ENCODE measurements at places on chromosomes 1 and 21.

- no peak for DNase-seq
Measured at GRCh38 chr1:241895013-241895412, 47.0 kb downstream of the EXO1 start.

GRCh38 chr1:31715087-31715872, 11.5 kb upstream of the COL16A1 start:
- no peak for DNase-seq

DNA sequence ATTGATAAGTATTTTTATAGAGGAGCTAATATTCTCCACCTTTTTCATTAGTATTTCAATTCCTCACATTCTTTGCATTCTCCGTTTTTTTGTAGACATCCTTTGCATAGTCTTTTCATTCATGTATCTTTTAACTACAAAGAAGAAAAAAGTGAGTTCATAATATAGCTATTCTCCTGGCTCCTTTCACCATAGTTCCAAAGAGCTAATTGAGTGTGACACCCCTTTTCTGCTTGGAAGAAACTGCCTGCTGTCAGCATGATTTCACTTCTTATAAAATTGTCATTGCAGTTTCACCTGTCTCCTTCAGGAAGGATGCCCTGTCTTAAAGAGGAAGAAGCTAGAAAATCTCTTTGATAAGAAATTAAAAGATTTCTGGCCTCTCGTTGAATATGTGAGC, 991.1 kb downstream of the KCNT2 start:
- DNase-seq, result no peak

DNA sequence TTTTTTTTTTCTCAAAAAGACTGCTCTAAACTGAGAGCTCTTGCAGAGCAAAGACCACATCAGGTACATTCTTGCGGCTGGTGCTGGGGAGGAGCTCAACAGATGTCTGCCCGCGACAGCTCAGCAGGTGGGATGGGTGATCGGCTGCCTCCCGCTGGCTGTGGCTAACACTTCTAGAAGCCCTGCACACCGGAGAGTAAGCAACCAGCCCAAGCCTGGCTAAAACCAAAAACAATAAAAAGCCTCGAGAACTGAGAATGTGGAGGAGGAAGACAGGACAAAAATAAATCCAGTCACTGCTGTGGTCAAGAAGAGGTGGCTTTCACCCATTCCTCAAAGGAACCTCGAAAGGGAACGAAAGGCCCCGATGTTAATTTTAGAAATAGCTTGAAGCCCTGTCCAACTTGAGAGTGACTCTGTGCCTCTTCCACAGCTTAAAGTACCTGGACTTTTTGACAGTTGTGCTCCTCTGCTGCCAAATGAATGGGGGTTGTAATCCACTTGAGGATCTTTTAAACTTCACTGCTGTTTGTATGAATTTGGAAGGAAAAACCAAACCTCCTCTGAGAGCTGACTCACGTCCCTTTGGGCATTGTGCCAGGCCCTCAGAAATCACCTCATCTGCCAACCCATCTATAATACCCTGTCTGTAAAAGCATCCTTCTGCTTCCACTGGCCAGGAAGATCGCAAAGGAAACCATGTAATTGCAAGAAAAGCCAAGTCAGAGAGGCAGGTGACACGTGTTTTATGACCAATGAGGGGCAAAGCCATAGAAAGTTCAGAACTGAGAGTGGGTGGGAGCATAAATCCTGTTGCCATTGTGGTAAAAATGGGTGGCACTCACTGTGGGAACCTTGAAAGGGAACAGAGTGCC, 78.6 kb downstream of the KCNN3 start:
- DNase-seq, result no peak

GRCh38 chr1:30788580-30789387, 31.2 kb upstream of the LAPTM5 start:
- no peak for DNase-seq

DNA sequence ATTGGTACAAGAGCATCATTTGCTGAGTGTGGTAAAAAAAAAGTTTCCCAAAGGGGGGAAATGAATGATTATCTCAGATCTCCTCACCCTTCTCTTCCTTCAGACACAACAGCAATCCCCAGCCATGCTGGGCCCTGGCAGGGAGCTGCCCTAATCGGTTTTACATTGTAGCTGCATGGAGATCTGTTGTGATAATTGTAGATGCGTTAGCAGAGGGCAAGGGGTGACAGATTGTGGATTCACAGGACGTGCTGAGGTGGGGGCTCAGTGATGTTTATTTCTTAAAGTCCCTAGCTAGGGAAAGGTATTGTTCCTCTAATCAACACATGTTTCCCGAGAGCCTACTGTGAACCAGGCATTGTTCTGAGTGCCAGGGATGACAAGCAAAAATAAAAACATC, 304.1 kb downstream of the PBX1 start:
- DNase-seq, result no peak

DNA sequence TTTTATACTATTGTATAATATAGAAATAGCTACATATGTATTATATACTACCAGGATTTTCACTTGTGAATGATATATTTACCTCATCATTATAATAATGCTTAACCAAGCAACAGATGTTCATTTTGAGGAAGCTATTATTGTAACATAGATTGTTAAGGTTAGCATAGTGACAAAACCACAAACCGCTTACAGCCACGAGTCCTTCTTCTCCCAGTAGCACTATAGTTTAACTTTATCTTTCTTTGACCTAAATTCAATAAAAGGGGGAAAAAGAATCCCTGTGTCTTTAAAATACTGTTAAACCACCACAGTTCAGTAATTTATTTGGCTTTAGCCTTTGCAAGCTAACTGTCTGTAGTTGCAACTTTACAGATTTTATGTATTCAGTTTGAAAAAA, 1039.4 kb upstream of the B3GALT2 start:
- DNase-seq, result no peak

- no peak for DNase-seq
Measured at GRCh38 chr1:180310095-180310494, 80.0 kb downstream of the LHX4 start.

GRCh38 chr1:74586253-74586897, 74.0 kb upstream of the LRRC53 start:
- DNase-seq, result no peak

DNA sequence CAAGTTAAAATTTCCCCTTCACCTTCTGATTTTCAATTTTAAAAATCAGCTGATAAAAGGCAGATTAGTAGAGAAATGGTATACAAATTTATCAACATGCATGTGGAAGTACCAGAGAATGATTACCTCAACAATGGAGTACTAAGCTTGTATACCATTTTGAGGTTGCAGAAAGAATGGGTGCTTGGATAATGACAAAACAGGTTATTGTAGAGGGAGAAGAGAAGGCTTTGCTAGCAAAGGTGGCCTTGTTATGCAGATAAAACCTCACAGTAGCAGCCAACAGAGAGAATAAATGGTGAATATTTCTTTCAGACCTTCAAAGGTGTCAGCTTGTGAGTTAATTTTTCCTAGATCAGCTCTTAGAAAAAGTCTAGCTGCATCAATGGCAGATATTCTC, 1174.9 kb upstream of the ADGRL4 start:
- no peak for DNase-seq

- no peak for DNase-seq
Measured at GRCh38 chr1:160542303-160542945, 19.4 kb upstream of the SLAMF6 start.

DNA sequence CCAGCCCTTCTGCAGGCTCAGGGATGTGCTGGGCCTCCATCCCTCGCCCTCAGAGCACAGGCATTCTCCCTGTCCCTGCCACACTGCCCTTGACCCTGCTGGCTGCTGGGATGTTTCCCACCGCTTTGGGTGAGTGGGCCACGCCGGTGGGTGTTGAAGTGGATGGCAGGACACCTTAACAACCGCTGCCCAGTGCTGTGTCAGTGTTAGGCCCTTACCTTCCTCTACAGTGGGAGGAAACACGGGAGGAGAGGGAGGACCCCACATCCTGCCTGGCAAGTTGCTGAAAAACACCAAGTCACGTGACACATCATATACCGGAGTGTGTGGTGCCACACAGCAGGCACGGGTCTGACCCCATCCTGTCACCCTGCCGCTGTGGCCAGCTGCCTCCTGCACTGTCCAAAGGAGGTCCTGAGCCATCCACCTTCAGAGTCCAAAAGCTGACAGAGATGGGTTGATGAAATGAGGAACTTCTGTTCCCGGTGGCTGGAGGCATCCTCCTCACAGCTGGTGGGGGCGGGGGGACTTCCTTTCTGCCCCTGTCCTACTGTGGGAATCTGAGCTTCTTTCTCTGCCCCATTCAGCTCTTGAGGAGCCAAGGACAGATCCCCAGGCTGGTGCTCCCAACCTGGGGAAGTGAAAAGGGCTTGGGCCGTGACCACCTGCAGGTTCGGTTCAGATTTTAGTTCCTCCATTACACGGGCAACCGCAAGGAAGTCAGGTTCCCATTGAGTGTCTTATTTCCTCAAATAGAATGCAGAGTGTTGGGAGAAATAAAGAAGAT, 3.2 kb upstream of the THEMIS2 start:
- DNase-seq, result no peak

DNA sequence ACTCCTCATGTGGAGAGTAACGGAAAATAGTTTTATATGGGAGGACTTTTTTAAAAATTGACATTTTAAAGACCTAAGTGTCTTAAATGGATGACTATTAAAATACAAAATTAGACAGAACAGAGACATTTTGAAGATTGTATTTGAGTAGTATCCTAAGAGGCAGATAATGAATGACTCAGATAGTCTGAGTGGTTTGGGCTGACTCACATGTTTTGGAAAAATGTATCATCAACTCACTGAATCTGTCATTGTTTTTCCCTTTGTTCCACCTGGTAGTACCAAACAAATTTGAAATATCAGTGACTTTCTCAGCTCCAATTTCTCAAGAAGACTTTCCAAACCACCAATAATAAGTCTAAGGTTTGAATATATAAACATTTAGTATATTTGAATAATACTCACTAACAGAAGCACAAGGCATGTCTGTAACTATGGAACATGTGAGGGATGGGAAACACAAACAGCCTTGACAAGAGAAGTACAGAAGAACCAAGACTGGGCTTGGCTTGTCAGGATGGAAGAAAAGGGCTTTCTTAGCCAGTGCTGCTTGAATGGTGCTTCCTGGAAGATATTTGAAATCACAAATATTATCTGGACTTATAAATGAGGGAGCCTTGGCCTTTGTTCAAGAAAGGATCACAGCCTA, 90.6 kb downstream of the SGIP1 start:
- DNase-seq, result no peak

DNA sequence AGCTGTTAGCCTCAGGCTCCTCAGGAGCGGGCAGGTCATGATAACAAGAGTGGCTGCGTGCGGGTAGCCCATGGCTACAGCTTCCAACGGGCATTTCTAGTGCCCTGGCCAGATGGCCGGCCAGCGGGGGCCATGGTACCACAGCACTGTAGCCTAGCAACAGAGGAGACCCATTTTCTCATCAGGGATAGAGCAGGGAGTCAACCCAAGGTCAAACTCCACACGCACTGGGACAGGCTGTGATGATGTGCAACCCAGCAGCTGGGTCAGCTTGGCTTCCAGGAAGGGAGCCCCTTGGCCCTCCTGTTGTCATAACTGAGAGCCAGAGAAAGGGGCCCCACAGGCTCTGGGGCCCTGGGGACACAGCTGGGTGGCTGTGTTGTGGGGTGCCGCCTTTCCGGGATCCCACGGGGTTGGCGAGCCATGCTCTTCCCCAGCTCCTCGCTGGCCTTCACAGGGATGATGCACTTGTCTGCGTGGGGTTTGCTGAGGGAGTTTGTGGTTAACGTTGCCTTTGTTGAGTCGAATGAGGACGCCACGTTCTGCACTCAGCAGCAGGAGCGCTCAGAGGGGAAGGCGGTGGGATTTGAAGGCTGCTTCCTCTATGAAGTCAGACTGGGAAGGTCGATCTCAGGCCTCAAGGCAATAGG, 46.3 kb downstream of the COL18A1 start:
- no peak for DNase-seq

DNA sequence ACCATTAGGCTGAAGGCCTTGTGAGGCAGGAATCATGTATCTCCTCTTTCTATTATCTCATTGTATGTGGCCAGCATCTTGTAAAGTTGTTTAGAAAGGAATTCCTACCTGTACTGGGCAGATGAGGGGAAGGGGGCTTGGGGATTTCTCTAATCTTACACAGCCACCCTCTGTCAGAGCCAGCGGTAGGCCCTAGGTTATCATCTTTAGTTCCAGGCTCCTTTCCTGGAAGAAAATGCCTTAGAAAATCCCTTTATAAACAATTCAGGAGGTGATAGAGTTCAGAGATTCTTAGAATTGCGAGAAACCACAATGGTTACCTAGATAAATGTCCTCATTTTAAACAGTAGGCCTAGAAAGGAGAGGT, 35.2 kb downstream of the DPT start:
- DNase-seq, result no peak

GRCh38 chr1:84101204-84101603, 42.9 kb upstream of the PRKACB start:
- DNase-seq, result no peak

GRCh38 chr1:60969971-60970509, 112.3 kb upstream of the NFIA start:
- peak; percentile 19 for DNase-seq

DNA sequence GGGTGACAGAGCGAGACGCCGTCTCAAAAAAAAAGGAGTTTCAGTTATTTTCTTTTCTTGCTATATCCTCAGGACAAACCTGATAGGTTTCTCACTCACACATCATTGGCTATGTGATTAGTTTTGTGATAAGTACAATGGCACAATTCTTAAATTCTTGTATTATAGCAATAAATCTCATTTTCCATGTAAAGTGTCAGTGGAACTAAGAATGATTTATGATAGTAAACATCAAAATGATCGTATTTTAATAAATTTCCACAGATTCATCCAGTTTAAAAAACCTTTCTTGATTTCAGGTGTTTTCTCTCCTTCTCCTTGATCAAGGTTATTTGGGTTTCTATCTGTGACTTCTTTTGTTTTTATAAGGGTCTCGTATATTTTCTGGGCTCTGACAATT, 3.5 kb downstream of the DNAJC28 start:
- no peak for DNase-seq

- no peak for DNase-seq
Measured at GRCh38 chr1:164719676-164720439, 160.9 kb downstream of the PBX1 start.

DNA sequence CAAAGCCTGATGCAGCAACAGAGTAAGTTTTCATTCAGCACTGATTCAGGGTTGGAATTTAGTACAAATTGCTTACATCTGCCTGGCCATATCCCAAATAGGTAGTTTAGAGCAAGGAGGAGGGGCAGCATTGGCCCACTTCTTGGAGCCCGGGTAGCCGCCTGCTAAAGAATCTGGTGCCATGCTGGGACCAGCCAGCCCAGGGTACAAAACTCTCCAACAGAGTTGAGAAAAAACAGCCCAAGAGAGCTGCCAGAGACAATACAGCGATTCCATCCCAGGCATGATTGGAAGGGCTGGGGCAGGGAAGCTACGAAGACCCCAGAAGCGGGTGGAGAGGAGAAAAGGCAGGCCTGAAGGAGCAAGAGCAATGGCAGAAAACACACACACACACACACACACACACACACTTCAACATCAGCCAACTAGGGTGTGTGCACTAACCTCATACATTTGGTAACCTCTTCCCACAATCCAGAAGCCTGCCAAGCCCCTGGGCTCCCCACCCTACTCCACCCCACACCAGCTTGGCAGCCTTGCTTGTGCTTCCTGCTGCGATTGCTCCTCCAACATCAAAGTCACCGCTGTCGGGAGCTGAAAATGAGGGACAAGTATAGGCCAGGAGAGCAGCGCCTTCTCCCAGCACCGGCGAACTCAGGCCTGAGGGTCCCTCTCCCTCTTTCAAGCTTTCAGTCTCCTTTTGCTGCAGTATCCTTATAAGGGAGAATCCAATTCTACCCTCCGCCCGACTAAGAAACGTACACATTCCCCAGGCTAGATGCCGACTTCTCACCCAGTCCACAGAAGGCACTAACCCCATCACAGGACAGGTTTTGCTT, 1.2 kb downstream of the PIK3C2B start:
- no peak for DNase-seq
